ENCODE measurements at places on chromosomes 4 and X. TPM values are rescaled to one million over a fixed set of nuclear protein-coding genes. Genes with fewer than 3 reads are reported as not detected.

Gene CSAG3
- 1.1 TPM for total RNA-seq

Gene PCDH7
- not detected for total RNA-seq

Gene GABRA4
- not detected for total RNA-seq

Gene HSFX3
- total RNA-seq: not detected

Gene FAAH2
- total RNA-seq: 4.0 TPM

Gene BEX3
- total RNA-seq: 3.3 TPM

Gene ADH7
- total RNA-seq: not detected

Gene S100P
- total RNA-seq: 2.1 TPM

DNA sequence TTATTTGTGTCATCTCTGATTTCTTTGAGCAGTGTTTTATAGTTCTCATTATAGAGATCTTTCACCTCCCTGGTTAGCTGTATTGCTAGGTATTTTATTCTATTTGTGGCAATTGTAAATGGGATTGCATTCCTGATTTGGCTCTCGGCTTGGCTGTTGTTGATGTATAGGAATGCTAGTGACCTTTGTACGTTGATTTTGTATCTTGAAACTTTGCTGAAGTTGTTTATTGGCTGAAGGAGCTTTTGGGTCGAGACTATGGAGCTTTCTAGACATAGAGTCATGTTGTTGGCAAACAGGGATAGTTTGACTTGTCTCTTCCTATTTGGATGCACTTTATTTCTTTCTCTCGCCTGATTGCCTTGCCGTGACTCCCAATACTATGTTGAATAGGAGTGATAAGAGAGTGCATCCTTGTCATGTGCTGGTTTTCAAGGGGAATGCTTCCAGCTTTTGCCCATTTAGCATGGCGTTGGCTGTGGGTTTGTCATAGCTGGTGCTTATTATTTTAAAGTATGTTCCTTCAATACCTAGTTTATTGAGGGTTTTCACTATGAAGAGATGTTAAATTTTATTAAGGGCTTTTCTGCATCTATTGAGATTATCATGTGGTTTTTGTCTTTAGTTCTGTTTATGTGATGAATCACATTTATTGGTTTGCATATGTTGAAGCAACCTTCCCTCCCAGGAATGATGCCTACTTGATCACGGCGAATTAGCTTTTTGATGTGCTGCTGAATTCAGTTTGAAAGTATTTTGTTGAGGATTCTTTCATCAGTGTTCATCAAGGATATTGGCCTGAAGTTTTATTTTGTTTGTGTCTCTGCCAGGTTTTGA lies 72.7 kb upstream of the BOD1L1 start:
- no peak for DNase-seq

DNA sequence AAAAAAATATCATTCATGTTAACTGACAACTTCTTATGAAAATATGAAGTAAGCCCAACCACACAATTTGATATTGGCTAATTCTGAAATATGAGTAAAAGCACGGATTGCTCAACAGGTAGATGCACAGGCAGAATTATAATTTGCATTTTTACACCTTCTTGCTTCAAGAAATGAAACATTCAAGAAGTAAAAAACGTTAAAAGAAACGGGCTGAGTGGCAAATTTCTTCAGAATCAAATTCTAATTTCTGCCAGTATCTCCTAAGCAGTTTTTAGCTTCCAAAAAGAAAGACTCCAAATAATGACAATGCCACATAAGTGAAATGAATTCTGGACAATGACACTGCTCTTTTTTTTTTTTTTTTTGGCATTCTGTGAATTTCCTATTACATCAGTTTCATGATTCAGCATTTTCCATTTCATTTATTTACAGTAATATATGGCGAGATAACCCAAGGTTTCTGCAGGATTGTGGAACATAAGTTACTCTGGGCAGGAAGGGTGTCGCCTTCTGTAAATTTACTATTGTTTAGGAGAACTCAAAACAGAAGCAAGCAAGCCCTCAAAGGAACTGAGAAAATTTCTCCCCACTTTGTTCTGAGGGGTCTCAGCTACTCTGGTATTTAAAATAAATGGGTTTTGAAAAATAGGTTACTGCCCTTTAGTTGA lies 1.4 kb downstream of the SEL1L3 start:
- no peak for DNase-seq

- DNase-seq: no peak
These were observed 42.3 kb upstream of the LNX1 start for GRCh38 chr4:53633608-53634007.

GRCh38 chr4:152090543-152090942 lies 329.7 kb upstream of the GATB start:
- peak; percentile 77 for DNase-seq

DNA sequence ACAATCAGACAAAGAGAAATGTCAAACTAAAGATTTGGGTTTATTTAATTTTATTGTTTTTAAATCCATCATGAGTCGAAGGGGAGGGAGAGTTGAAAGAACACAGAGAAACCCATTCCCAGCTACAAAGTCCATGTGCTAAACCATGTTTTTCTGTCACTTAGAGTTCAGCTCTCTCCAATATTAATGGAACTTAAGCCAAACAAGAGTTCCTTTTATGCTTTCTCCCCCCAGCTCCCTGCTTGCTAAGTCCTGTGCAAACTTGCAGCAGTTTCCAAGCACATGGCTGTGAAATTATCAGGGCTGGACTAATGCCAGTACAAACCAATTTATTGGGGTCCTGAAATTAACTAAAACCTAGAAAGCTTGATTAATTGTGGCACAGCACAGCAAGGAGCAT lies 9.7 kb upstream of the CHRDL1 start:
- no peak for DNase-seq

- no peak for DNase-seq
These were observed 191.0 kb downstream of the PRDM5 start for GRCh38 chr4:120731561-120731960.

- DNase-seq: no peak
These were observed 17.2 kb downstream of the MID2 start for GRCh38 chrX:107842715-107843400.

- DNase-seq: no peak
These were observed 1.3 kb downstream of the ANAPC4 start for GRCh38 chr4:25378437-25378743.

GRCh38 chrX:88135735-88136134 lies 611.3 kb upstream of the CPXCR1 start:
- no peak for DNase-seq

- DNase-seq: no peak
These were observed 143.4 kb downstream of the TRIML1 start for GRCh38 chr4:188282471-188283232.

DNA sequence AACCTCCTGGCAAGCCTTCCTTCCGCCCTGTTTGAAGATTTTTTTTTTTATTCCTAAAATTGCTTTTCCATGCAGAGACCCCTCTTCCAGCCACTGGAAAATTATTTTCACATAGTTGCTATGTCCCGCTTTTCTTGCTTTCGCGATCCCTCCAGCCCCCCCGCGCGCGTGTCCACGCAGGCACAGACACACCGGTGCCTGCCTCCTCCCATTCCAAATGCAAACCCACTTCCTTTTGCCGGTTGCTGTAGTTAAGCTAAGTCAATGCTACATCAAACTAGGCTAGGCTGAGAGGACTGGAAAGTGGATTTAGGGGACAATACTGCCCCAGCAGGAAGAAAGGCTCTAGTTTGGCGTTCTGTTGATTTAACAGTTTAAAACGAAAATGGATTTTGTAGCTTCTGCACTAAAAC lies 111.0 kb downstream of the DHX15 start:
- DNase-seq: peak; percentile 71

DNA sequence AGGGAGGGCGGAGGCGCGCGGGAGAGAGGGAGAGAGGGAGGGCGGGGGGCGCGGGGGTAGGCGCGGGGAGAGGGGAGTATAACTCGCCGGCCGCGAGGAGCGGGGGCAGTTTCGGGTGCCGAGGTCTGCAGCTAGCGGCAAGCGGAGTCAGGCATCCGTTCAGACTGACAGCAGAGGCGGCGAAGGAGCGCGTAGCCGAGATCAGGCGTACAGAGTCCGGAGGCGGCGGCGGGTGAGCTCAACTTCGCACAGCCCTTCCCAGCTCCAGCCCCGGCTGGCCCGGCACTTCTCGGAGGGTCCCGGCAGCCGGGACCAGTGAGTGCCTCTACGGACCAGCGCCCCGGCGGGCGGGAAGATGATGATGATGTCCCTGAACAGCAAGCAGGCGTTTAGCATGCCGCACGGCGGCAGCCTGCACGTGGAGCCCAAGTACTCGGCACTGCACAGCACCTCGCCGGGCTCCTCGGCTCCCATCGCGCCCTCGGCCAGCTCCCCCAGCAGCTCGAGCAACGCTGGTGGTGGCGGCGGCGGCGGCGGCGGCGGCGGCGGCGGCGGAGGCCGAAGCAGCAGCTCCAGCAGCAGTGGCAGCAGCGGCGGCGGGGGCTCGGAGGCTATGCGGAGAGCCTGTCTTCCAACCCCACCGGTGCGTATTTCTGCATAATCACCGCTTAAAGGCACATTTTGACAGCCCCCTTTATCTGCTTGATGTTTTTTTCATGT lies at the start of gene POU4F2:
Gene POU4F2 (plus strand): TSS at position 108 of the 720 bp plus-strand sequence. CDS start 248 bp downstream, at position 356.
- peak; percentile 61 for DNase-seq

DNA sequence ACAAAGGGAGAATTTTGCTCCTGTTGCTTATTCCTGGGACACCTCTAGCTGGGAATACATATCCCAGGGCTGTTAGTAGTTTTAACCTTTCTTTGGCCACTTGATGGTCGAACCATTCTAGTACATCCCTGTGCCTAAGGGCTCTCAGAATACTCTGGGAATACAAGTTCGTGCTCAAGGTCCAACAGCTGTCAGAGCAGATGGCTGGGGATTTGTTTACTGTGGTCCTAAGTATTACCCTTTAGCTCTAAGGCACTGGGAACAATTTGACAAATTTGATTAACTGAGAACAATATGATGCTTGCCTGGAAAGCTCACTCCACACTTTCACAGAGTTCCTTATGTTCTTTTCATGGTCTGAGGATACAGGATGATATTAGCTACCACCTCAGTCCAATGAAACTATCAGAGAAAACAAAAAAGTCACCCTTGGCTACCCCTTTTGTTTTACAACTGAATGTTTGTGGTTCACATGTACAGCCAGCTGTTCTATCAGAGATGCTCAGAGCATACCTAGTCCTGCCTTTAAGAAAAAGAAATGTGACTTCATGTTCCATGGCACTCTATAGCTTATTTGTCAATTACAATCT lies 47.4 kb upstream of the PHOX2B start:
- DNase-seq: no peak

DNA sequence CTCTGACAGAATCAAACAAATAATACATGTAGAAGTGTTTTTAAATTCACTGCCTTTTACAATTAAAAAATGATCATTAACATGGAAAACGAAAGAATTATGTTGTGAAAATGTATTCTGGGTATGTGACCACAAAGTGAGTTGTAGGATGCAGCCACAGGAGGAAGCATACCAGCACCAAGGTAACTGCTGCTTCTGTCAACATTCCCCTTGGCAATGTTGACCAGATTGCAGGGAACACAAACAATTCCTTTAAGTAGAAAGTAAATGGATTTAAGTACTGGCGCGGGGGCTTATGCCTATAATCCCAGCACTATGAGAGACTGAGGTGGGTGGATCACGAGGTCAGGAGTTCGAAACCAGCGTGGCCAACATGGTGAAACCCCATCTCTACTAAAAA lies 1877.9 kb upstream of the PCDH7 start:
- DNase-seq: no peak

DNA sequence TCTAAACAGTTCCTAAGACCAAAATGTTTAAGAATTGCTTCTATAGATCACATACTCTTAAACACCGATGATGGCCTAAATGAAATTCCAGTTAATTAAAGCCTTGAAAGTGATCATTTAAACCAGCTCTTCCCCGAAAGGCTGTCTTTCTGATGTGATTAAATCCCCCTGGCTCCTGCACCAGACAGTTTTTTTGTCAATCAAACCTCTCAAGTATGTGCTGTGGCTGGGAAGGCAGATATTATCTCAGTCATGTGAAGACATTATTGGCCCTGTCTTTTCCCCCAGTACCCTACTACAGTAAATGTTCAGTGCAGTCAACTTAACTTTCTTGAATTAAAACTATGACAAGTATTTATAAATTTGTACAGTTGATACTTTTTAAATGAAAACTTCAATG lies 121.0 kb upstream of the MYOZ2 start:
- no peak for DNase-seq

GRCh38 chr4:123304151-123304964 lies 92.2 kb upstream of the SPRY1 start:
- no peak for DNase-seq

DNA sequence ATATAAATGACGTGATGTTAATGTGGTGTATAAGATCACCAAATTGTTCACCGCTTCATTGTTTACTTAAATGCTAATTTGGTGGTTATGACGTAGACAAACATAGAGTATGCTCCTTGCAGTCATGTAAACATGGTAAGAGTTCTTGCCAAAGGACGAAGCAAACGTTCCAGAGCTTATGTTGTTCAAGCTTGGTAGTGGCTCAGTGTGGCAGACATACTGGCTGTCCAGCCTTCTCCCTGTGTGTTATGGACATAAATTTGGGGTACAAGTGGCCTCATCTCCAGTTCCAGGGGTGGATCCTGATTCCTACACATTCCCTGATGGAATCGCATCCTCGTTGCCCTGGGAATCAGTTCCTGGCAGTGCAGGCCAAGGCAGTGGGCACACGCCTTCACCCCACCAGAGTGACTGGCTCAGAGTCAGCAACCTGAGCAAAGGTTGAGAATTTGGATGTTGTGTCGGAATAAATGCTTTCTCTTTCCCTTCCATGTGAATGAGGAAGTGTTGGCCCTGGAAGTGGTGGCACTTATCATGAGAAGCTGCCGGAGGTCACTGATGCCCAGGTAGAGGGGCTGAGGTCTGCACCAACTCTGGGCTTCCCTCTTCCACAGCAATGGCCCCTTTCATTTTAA lies 25.4 kb downstream of the F11 start:
- DNase-seq: no peak

GRCh38 chrX:109857584-109858228 lies 124.6 kb upstream of the ACSL4 start:
- no peak for DNase-seq

- DNase-seq: no peak
These were observed 8.6 kb downstream of the TCEAL7 start for GRCh38 chrX:103338663-103339062.

DNA sequence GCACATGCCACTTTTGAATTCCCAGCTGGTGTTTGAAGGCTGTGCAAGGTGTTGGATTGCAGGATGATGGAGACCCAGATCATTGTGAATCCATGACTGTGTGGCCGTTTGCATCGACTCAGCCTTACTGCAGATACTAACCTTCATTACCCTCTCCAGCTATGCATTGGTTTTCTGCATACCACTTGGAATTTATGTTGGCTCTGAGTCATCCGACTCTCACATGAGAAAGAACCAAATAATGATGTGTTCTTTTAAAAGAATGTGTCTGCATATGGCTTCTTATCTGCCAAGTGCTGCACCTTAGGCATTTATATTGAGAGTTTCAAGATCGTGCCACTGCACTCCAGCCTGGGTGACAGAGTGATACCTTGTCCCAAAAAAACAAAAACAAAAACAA lies 106.7 kb upstream of the PRKX start:
- DNase-seq: no peak

GRCh38 chr4:5932035-5932568 lies 39.2 kb upstream of the CRMP1 start:
- no peak for DNase-seq

- peak; percentile 72 for DNase-seq
These were observed 637 bp downstream of the MAMLD1 start for GRCh38 chrX:150363561-150364346.

Measured in activated CD4-positive, alpha-beta T cell treated with anti-CD3 and anti-CD28 coated beads, Interleukin-2, amount 10 ng/mL, durations not matched to agents 24 days and 14 days (primary cell).